ENCODE measurements at places on chromosomes 16 and 17. TPM values are rescaled to one million over a fixed set of nuclear protein-coding genes. Genes with fewer than 3 reads are reported as not detected.

KRT14 gene
- total RNA-seq: 0.17 TPM

ACSM5 gene
- total RNA-seq: 0.17 TPM

SYT17 gene
- 0.66 TPM for total RNA-seq

LDHD gene
- 2.8 TPM for total RNA-seq

NOD2 gene
- total RNA-seq: under 0.01 TPM

SOST gene
- total RNA-seq: not detected

TM4SF5 gene
- total RNA-seq: not detected

Measured in smooth muscle cell of trachea (primary cell).